ENCODE measurements at places on chromosomes 6 and 20.
A peak's percentile ranks its signal among the peaks of the same experiment; 100 is the strongest.

- H3K36me3 ChIP-seq, result peaks cover 65% of the 10 kb centered on the region
- H3K27me3 ChIP-seq, result no peaks in the 10 kb centered on the region
- H3K27ac ChIP-seq, result no peak overlapping the region
- no peak for DNase-seq
- H3K4me3 ChIP-seq, result no peak overlapping the region
Observed at GRCh38 chr6:4125933-4126864, 9.2 kb downstream of the ECI2 start.

DNA sequence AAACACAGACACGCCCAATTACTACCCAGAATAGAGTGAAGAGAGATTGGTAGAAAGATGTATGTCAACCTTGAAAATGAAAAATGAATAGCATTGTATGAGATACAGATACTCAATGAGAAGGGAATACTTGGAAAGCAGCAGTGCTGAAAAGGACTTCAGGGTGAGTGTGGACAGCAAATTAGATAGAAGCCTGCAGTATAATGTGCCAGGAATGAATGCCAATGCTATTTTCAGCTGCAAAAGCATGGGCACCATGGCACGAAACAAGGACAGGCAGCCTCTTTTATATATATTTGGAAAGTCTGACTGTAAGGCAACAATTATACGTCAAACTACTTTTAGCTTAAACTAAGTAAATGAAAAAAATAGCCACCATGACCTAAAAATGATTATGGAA, 118.2 kb downstream of the PTCHD4 start:
- no peak overlapping the region for H3K4me3 ChIP-seq
- no peaks in the 10 kb centered on the region for H3K4me1 ChIP-seq
- no peaks in the 10 kb centered on the region for H3K27me3 ChIP-seq
- H3K36me3 ChIP-seq, result no peaks in the 10 kb centered on the region
- no peak for DNase-seq
- H3K27ac ChIP-seq, result no peak overlapping the region

DNA sequence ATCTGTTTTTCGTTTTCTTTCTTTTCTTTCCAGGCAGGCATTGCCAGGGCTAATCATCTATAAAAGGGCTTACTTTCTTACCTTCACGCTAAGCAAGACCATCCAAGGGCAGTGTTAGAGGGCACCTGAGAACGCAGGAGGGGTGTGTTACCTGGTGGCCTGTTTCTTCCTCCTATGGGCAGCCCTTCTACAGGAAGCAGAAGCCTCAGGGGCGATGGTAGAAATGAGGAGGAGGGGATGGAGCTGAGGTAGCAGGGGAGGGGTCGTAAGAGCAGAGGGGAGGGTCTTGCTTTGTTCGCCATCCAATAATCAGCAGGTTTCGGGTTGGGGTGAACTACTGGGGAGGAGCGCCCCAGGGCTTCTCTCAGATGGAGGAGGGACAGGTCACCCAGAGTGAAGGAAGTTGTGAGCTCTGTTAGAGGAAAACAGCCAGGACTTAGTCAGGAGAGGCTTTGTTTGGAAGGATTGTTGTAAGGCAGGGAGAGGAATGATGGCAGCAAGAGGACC, 1.5 kb upstream of the CCR6 start:
- DNase-seq, result no peak
- H3K36me3 ChIP-seq, result no peaks in the 10 kb centered on the region
- H3K27me3 ChIP-seq, result no peaks in the 10 kb centered on the region
- H3K4me1 ChIP-seq, result peaks cover 33% of the 10 kb centered on the region
- H3K4me3 ChIP-seq, result no peak overlapping the region

GRCh38 chr20:55239269-55239668, 763.9 kb downstream of the DOK5 start:
- no peak overlapping the region for H3K27ac ChIP-seq
- H3K4me3 ChIP-seq, result no peak overlapping the region
- no peaks in the 10 kb centered on the region for H3K36me3 ChIP-seq
- H3K27me3 ChIP-seq, result no peaks in the 10 kb centered on the region
- no peaks in the 10 kb centered on the region for H3K4me1 ChIP-seq
- no peak for DNase-seq

- no peaks in the 10 kb centered on the region for H3K27me3 ChIP-seq
- no peaks in the 10 kb centered on the region for H3K36me3 ChIP-seq
- H3K4me1 ChIP-seq, result peaks cover 5% of the 10 kb centered on the region
- no peak overlapping the region for H3K27ac ChIP-seq
- no peak for DNase-seq
Observed at GRCh38 chr6:139131736-139132280, 3.1 kb upstream of the HECA start.

DNA sequence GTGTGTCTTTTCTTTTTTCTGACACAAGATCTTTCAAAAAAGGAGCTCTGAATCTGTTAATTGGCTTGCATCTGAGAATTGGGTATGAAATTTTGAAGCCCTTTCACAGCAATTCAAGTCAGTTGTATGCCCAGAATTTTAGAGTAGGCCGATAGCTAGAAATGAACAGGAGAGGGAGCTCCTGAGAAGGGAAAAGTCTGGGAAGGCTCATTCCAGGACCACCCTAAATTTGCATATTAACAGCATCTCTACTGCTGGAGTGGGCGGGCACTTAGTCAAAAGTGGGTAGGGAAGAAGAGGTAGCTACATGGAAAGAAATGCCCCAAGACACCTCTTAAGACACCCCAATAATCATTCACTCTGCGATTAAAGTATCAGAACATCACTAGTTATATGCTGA, 928.3 kb downstream of the TBC1D32 start:
- H3K4me1 ChIP-seq, result no peaks in the 10 kb centered on the region
- H3K27ac ChIP-seq, result no peak overlapping the region
- H3K36me3 ChIP-seq, result no peaks in the 10 kb centered on the region
- no peak overlapping the region for H3K4me3 ChIP-seq

DNA sequence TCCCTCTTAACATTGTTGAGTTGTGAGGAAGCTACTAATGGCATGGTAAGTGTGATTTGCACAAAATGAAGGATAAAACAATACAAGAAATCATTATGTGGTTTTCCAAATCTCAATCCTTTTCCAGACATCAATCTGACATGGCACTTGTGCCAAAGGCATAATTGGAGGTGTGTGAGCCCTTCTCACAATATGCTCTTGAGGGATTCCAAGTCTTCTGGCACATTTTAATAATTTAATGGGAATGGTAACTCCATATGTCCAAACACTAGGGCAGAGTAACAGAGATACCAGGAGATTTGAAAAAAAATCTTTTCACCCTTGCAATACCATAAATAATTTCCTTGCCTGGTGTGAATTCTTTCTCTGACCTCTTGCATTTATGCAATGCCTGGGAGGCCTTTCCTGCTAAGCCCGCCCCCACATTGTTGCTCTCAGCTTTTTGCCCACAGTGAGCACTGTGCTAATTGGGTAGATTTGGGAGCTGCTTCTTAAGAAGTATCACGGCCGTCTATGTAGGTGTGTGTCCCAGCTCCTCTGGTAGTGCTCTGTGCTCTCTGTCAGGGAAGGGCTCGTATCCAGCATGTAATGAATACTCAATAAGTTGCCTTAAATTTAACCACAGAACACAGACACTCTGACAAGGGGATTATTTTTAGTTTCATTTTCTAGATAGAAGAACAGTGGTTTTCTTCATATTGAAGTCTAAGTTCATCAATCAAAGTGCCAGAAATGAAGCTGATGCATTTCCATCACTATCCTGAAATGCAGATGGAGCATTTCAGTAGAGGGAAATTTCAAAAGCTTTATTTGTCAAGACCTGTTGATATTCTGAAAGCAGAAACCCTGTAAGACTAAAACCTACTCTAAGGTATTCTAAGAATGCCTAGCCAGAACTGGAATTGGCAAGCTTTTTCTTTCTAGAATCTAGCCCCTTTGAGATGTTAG, 54.4 kb upstream of the CEP85L start:
- peak; percentile 13 for DNase-seq
- no peak overlapping the region for H3K4me3 ChIP-seq
- peak overlapping the region; percentile 41 for H3K27ac ChIP-seq
- H3K27me3 ChIP-seq, result no peaks in the 10 kb centered on the region
- no peaks in the 10 kb centered on the region for H3K36me3 ChIP-seq

GRCh38 chr20:49471397-49471796, 11.1 kb downstream of the KCNB1 start:
- H3K27ac ChIP-seq, result no peak overlapping the region
- H3K4me1 ChIP-seq, result no peaks in the 10 kb centered on the region
- peaks cover 3% of the 10 kb centered on the region for H3K27me3 ChIP-seq
- H3K36me3 ChIP-seq, result no peaks in the 10 kb centered on the region
- H3K4me3 ChIP-seq, result no peak overlapping the region

GRCh38 chr20:56627122-56628014, 1.7 kb upstream of the TFAP2C start:
- H3K36me3 ChIP-seq, result no peaks in the 10 kb centered on the region
- DNase-seq, result no peak
- no peak overlapping the region for H3K27ac ChIP-seq
- peaks cover 94% of the 10 kb centered on the region for H3K27me3 ChIP-seq

DNA sequence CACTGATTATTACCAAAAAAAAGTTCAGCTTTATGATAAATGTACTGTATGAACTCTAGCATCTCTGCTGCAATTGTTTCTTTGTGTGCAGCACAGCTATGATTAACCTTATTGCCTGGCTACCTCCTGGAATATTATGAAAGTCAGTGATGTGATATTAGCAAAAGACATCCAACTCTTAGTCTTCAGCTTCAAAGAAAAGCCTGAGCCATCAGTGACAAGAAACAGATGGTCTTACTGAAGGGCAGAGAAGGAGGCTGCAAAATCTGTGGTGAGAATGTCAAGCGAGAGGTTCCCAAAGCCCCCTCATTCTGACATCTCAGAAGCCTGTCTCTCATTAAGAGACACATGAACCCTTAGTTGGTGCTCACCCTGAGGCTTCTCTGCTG, 89.4 kb upstream of the TNFAIP3 start:
- no peaks in the 10 kb centered on the region for H3K36me3 ChIP-seq
- no peaks in the 10 kb centered on the region for H3K27me3 ChIP-seq
- peaks cover 5% of the 10 kb centered on the region for H3K4me1 ChIP-seq
- H3K27ac ChIP-seq, result peak overlapping the region; percentile 47
- H3K4me3 ChIP-seq, result no peak overlapping the region

All from transverse colon (tissue), 4 donors.